CD4-positive, alpha-beta T cell treated with Interleukin-17A for 1 hour (primary cell): ENCODE measurements at places on chromosomes 1 and 21.

- DNase-seq = no peak
Observed at GRCh38 chr1:24020025-24020424, 39.9 kb upstream of the SRSF10 start.

GRCh38 chr1:45640293-45640692 is 16.4 kb upstream of the CCDC17 start:
- no peak for DNase-seq

- no peak for DNase-seq
Observed at GRCh38 chr1:184851822-184852746, 97.4 kb upstream of the EDEM3 start.

DNA sequence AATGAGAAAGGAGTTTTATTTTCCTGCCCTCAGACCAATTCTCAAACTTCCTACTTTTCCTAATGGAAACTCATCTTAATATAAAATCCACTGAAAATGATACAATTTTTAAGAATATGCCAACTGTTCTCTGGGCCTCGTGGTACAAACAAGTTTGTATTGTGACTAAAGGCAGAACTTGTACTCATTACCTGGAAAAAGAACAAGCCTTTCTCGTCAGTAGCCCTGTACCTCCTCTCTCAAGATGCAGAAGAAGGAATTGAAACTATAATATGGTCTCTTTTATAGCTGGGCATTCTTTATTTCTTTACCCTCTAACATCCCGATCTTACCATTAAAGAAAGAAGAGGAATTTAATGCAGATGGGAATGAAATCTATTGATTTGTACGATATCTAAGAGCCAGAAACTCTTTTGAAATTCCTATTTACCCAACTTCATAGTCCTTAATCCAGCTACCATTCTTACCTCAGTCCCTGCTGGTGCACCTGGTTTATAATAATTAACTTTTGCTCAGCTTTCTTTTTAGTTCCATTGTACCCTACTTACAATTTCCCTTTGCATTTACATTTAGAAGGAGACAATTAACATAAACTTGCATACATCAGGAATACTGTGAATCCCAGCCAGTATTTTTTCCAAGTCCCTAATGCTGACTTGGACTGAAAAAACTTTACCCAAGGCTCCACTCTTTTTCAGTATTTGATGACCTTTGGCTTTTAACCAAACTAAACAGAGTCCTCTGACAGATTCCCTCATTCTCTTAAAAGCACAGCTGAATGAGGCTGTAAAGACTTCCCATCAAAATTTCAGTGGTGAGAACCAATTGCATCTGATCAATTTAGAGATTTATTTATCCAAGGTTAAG is 1162.4 kb downstream of the BRINP3 start:
- no peak for DNase-seq

- DNase-seq = no peak
Observed at GRCh38 chr1:23214640-23215039, 2.7 kb downstream of the HTR1D start.

DNA sequence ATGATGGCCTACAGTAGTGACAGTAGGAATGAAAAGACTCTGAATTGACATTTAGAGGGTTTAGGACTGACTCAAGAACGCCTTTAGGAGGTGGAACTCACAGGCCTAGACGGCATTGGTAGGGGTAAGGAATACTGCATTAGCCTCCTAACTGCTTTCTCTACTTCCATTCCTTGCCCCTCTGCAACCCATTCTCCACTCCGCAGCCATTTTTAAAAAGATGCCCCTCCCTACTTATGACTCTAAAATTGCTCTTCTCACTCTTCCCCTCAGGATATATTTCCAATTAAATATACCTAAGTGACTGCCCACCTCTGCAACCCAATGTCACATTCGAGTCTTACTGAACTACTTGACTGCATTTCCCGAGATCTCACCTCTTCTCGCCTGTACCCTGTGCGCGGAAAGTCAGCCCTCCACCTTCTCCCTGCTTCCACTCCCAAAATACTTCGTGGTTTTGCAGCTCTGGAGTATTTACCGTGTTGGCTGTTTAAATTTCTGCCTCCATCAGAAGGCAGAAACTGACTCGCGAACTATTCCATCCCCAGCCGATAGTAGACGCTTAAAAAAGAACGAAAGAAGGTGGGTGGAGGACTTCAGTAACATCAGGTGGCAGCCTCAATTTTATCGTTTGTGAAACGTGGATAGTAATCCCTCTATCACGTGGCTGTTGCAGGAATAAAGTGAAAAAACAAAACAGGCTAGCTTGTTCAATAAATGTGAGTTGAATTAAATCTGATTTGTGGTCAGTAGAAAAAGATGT is 1.1 kb upstream of the YBX1 start:
- DNase-seq = peak; percentile 46

DNA sequence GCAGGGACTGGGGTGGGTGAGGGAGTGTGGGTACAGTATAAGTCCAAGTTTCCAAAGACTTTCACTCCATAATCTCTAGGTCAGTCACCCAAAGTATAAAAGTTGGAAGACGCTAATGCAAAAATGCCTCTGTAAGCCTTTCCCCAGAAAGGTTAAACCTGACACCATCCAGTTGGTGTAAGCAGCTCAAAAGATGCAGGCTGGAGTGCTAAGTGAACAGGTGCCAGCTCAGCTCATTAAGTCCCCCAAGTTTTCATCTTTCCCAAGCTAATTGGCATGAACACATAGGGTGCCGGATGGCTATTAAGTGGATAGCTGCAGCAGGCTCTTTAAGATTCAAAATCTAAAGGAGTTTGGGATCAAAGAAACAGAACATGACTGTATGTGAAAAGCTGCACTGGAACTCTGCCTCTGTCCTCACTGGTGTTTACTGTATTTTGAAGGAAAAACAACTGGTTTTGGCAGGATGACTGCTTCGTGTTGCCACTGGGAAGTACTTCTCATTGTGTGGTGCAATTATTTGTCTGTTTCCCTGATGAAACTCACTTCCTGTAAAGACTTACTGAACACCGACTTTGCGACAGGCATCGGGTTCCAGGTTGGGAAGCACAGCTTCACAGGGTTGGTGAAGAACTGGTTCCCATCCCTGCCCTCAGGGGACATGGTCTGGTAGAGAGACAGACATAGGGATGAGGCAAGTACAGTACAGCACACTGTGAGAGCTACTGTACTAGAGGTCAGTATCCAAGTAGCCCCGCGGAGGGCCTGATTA is 152.7 kb downstream of the DAB1 start:
- DNase-seq = no peak

DNA sequence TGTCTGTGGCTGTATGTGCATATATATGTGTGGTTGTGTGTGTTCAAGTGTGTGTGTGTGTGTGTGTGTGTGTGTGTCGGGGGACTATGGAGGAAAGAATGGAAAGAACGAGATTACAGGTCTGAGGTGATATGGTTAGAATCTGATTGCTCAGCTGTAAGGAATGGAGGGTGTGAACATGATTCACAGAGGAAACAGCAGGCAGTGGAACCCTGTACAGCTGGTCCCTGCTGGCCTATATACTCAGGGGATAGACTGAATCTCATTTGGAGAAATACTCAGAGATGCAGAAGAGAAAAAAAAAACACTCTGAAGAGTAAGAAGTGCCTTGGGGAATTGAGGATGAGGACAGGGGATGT is 180.1 kb upstream of the ESRRG start:
- no peak for DNase-seq

DNA sequence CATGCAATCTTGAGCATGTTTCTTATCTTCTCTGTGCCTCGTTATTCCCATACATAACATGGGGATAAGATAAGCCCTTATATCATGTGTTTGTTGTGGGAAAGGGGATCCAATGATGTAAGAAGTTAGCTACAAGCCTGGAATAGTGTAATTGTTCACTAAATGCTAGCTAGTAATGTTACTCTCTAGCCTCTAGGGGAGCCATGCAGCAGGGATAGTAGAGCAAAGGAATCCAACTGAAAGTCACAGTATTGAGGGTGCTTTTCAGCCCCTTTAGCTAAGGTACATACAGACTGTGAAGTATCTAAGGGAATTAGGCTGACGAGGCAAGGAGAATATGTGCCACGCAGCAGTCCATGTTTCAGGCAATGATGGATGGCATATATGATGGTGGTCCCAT is 46.9 kb downstream of the IL23R start:
- DNase-seq = peak; percentile 8

- DNase-seq = no peak
Observed at GRCh38 chr1:172607145-172607544, 51.8 kb upstream of the FASLG start.

DNA sequence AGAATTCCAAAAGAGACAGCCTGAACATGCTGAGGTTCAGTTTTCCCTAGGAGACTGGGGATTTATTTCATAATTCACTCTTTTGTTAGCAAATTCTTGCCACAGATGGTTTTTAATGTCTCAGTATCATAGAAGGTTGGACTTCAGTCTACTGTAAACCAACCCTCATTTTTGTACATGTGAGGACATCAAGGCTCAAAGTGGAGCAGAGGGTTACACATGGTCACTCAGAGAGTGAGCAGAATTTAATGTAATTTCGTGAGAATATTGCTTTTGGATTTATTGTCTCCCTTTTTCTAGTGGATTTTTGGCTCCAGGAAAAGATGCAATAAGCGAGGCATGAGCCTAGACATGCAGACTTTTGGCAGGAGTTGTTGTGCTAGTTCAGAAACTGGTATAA is 210.8 kb upstream of the JUN start:
- DNase-seq = no peak

DNA sequence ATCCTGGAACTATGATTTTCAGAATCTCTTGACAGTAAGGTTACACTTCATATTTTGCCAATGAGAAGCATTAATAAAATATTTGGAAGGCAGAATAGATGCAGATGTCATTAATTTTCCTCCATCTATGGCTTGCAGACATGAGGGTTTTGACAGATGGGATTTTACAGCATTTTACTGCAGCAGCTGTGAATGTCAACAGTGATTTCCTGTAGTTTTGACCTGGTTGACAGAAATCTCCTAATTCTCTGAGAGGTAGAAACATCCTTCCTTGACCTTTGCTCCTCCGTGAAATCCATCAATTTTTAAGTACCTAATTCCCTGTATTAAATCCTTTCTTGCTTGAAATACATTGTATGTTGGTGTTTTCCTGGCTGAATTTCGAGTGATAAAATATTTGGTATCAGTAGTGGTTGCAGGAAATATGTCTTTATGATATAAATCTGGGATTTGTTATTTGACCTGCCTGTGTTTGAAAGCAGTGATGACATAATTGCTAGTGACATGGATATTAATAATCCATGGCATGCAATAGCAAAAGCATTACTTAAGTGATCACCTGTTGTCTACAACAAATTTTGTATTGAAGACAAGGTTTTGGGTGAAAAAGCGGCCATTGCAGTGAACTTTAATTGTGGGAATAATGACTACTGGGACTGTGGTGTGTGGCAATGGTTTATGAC is 73.9 kb downstream of the HLX start:
- DNase-seq = no peak

GRCh38 chr1:41898191-41898713 is 20.5 kb downstream of the HIVEP3 start:
- DNase-seq = peak; percentile 86

DNA sequence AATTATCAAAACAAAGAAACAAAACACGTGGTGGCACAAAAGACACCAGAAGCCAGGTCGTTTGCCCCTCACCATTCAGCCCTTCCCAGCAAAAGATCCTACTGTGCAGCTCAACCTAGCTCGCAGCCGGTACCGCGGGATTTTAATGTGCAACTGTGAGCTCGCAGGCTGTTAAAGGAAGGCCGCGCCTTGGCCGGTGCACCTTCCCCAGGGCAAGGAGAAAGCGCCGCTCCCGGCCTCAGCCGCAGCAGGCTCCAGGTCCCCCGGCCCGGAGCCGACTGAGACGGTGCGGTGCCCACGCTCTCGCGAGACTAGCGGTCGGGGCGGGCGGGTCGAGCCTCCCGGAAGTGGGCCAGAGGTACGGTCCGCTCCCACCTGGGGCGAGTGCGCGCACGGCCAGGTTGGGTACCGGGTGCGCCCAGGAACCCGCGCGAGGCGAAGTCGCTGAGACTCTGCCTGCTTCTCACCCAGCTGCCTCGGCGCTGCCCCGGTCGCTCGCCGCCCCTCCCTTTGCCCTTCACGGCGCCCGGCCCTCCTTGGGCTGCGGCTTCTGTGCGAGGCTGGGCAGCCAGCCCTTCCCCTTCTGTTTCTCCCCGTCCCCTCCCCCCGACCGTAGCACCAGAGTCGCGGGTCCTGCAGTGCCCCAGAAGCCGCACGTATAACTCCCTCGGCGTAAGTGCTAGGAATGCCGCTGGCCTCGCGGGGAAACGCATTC is at the start of gene AGL:
Gene AGL, plus strand, starts transcription at position 618 of the 715 bp plus-strand sequence. CDS start 682 bp downstream, outside the sequence.
- DNase-seq = peak; percentile 89

GRCh38 chr1:162321809-162322422 is 54.7 kb downstream of the SPATA46 start:
- DNase-seq = no peak

GRCh38 chr1:67880056-67880601 is 46.9 kb upstream of the GNG12 start:
- no peak for DNase-seq

GRCh38 chr1:164771619-164772361 is 212.8 kb downstream of the PBX1 start:
- no peak for DNase-seq

- no peak for DNase-seq
Observed at GRCh38 chr1:58824753-58825389, 41.0 kb upstream of the JUN start.

DNA sequence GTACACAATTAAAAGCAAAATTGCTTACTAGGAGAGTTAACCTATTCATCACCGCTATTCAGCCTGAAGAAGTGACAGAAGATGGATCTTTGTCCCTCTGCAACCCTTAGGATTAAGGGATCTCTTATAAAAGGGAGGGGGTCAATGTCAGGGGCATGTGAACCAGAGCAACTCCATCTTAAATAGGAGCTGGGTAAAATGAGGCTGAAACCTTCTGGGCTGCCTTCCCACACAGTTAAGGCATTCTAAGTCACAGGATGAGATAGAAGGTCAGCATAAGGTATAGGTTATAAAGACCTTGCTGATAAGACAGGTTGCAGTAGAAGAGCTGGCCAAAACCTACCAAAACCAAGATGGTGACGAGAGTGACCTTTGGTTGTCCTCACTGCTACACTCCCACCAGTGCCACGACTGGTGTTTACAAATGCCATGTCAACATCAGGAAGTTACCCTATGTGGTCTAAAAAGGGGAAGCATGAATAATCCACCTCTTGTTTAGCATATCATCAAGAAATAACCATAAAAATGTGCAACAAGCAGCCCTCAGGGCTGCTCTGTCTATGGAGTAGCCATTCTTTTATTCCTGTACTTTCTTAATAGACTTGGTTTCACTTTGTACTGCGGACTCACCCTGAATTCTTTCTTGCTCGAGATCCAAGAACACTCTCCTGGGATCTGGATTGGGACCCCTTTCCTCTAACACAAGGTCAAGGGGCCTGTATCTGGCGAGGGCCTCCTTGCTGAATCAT is 35.3 kb upstream of the NEK2 start:
- no peak for DNase-seq

- no peak for DNase-seq
Observed at GRCh38 chr1:233406994-233407631, 79.6 kb downstream of the MAP3K21 start.
